Suppressor macrophage treated with lipopolysaccharide for 4 hours (primary cell): ENCODE measurements at places on chromosomes 11 and 22.

- DNase-seq = no peak
Observed at GRCh38 chr22:30824711-30825110, 130.0 kb downstream of the OSBP2 start.

- DNase-seq = no peak
Observed at GRCh38 chr11:12678991-12679390, 4.8 kb downstream of the TEAD1 start.

DNA sequence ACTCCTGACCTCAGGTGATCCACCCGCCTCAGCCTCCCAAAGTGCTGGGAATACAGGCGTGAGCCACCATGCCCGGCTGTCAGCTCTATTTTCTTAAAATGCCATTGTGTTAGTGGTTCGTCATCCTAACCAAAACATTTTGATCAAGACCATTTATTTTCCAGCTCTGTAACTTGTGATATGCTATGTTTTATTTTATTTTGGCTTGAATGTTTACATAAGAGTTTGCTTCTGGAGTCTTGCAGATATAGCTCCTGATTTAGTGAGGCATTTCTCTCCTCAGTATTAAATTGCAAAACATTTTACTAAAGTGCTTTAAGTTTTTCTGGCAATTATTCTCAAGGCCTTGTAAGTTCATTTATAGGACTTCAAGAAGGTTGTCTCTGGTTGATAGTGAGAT, 4.4 kb downstream of the EP300 start:
- no peak for DNase-seq

GRCh38 chr22:29944339-29944738, 61.4 kb downstream of the MTMR3 start:
- DNase-seq = no peak

DNA sequence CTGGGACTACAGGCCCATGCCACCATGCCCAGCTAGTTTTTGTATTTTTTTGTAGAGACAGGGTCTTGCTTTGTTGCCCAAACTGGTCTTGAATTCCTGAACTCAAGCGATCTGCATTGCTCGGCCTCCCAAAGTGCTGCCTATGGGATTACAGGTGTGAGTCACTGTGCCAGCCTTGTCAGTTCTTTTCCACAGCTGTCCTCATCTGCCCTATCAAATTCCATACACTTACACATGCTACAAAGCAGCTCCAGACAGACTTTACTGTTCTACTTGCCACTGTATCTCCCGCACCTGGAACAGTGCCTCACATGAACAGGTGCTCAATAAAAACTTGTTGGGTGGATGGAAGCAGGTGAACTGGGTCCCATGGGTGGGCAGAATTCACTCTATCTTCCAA, 8.2 kb downstream of the STX5 start:
- no peak for DNase-seq

- no peak for DNase-seq
Observed at GRCh38 chr11:64859542-64860414, 15.3 kb upstream of the CDC42BPG start.

DNA sequence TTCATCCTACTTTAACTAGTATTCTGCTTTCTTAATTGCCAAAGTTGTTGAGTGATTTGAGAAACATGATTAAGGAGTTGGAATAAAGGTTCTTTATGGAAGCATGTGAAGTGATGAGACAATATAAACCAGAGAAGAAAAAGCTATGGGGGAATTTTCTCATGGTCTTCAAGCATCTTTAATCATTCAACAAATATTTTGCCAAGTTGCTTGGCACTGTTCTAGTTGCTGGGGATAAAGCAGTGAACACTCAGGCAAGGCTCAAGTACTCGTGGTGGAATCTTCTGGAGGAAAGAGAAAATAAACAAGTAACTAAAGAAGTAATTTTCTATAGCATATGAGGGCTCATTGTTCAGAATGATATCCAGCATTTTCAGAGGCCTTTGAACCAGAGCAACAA, 9.2 kb upstream of the PIWIL4 start:
- no peak for DNase-seq

- DNase-seq = no peak
Observed at GRCh38 chr22:25661073-25661472, 80.9 kb upstream of the MYO18B start.

DNA sequence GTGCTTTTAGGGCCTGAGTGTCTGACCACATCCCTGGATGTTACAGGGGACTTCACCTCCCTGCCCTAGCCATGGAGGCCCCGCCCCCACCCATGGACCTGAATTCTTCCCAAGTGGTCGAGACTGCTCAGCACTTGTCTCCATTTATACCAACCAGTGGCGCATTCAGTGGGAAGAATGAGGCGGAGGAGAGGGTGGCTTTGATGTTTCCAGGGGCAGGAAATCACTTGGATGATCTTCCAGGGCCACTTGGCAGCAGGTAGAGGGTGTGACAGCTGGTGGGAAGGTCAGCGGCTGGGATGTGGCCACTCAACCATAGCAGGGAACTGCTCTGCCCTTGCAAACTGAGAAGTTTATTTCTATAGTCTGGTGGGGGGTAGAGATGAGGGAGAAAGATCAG, 155.1 kb upstream of the BLID start:
- no peak for DNase-seq

DNA sequence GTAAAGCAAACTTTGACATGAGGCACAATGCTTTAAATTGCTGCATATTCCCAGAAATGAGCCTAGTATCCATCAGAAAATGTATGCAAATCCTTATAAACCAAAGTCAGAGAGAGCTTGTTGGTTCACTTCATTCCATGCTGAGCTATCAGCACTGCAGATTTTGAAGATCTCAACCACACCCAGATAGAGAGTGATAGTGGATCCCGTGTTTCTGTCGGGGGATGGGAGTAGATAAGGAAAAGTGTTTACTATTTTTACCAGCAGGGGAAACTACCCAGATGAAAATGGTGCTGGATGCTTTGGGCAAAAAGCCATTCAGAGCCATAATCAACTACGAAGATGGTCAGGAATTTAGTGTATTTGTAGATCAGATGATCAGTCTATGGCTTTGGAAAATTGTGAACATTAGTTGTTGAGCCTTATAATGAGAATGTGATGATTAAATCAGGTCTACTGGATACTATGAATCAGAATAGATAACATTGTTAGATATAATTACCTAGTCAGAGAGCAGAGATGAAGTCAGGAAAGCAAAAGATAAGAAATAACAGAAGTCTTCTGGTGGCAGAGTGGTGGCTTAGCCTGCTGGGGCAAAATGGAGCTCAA, 10.8 kb downstream of the OR51B6 start:
- DNase-seq = no peak

GRCh38 chr11:7307836-7308235, 56.1 kb downstream of the SYT9 start:
- peak; percentile 7 for DNase-seq

DNA sequence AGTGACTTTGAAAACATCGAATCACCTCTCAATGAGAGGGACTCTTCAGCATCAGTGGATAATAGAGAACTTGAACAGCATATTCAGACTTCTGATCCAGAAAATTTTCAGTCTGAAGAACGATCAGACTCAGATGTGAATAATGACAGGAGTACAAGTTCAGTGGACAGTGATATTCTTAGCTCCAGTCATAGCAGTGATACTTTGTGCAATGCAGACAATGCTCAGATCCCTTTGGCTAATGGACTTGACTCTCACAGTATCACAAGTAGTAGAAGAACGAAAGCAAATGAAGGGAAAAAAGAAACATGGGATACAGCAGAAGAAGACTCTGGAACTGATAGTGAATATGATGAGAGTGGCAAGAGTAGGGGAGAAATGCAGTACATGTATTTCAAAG, 65.8 kb downstream of the DKK3 start:
- DNase-seq = no peak

GRCh38 chr22:49650336-49651241, 177.1 kb downstream of the BRD1 start:
- no peak for DNase-seq

- peak; percentile 34 for DNase-seq
Observed at GRCh38 chr11:34356576-34356912, 1.3 kb downstream of the ABTB2 start.

- DNase-seq = no peak
Observed at GRCh38 chr11:27672836-27673464, 27.3 kb downstream of the BDNF start.

DNA sequence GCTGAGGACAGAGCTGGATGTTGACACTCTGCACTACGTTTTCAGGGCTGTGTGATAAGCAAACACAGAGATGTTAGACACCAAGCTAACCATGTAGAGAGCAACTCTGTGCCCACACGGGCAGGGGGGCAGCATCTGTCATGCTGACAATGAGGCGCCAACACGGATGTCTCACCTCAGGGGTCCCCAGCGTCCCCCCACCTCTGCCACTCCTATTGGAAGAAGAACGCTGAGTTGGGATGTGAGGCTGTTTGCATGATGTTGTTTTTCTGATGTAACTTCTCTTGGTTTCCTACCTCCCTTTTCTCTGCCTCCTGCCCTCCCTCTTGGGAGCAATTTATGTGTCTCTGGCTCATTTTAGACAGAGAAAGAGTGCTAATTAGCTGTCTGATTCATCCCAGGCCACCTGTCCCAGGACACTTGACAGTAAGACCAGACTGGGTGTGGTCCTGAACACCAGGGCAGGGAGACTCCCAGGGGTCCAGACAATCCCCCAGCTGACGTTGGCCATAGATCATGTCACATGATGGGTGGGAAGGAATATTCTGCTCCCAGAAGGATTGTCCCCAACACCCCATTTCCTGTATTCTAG, 89.2 kb upstream of the NCAM1 start:
- DNase-seq = no peak

DNA sequence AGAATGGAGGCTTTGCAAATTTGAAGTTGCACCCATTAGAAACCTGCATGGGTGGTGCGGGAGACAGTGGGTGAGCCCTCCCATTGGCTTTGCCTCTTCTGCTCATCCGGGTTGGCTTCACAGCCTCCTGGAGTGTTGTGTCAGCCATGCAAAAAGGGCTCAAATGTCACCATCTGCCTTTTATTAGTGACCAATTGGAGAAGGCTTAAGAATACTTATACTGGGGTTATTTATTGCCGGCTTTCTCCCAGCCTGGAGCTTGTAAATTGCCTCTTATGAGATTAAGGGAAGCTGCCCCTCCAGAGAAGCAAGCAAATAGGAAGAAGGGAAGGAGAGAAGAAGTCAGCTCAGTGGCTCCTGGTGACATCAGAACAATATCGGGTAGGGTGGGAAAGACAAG, 182.6 kb downstream of the ST3GAL4 start:
- DNase-seq = no peak

DNA sequence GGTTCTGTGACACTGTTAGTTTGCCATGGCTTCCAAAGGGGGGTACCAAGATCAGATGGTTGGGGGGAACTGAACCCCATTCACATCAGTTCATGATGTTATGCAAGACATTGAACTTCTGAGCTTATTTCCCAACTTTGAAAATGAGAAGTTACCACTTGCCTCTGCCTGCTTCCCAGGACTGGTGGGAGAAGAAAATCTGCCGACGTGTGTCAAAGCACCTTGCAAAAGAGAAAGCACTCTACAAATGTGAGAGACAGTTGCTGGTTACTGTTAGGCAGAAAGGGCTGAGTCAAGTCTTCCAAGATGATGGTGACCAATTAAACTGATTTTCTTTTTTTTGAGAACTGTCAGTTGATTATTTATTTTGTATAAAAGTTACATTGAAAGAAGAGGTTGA, 45.6 kb downstream of the SMCO4 start:
- DNase-seq = peak; percentile 73

- peak; percentile 73 for DNase-seq
Observed at GRCh38 chr11:124586238-124586860, 16.6 kb downstream of the OR8A1 start.

DNA sequence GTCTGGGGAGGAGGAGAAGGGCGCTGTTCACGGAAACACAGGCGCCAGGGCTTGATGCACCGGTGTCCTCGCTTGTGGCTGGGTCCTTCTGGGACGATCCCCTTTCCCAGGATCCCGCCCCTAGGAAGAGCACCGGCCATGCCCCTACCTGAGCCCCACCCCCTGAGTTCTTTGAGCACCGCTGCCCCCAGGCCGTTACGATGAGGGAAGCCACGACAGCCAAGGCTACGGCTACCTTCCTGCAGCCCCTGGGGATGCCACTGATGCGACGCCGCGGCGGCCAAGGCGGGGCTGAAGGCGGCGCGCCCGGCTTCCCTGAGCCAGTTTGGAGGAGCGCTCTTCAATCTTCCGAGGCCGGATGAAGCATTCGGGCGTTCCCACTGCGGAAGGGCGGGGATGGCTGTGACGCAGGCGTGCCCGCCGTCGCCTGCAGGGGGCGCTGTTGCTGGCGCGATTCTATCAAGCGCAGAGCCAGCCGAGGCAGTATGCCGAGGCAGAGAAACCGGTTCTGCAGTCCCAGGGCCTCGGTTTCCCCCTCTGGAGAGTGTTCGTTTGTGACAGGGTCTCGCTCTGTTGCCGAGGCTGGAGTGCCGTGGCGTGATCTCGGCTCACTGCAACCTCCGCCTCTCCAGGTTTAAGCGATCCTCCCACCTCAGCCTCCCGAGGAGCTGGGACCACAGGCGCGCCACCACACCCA, 9.7 kb upstream of the NEFH start:
- DNase-seq = peak; percentile 81

DNA sequence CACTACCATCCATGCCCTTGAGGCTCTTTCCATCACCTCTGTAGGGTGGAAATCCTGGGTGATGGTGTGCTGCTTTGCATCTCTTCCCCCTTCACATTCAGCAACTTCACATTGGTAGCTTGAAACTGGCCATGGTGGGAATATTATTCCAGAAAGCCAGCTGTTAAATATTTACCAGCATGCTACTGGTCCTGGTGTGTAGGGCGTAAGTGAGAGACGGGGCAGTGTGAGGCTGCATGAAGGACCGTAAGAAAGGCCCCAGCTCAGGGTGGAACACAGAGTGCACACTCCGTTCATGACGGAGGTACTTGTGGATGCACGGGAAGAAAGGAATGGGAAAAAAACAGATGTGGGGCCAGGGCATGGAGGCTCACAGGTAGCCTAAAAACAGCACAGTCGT, 121.3 kb downstream of the PKNOX2 start:
- no peak for DNase-seq

DNA sequence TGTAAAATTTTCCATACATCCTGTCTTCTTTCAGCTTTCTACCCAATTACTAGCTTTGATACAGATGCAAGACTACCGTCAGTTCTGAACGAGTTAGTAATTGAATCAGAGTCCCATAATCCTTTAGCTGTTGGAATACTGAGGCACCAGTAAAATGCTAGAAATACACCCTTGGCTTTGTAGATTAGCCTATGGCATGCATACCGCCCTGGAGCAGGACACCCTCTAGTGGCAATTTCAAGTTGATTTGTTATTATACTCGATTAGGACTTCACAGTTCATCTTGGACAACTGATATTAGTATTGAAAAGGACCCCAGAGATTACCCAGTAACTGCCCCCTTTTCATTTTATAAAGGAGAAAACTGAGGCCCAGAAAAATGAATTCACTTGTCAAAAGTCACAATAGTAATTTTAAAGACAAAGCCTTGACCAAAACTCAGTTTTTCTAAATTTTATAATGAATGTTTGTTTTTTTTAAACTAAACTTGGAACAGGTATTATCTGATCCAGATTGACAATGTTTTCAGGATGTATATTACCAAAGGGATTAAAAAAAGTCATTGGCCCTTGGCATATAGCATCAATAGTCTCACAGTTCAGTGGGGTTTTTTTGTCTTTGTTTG, 72.6 kb downstream of the HIPK3 start:
- peak; percentile 66 for DNase-seq

DNA sequence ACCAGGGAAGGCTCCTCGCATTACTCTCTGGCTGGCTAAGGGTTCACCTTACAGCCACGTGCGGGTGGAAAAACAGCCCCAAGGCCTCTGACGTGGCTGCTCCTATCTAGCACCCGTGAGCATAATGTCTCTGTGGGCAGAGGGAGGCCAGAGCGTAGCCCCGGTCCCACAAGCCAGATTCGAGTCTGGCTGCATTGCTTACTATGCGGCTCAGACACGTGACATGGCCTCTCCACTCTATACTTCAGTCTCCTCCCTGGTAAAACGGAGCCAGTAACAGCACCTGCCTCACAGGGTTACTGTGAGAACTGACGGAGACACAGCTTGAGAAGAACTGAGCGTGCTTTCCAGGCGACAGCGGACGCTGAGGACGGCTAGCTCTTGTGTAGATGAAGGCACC, 105.8 kb upstream of the BID start:
- DNase-seq = no peak
